ENCODE measurements at places on chromosomes 5 and 9. TPM values are rescaled to one million over a fixed set of nuclear protein-coding genes. Genes with fewer than 3 reads are reported as not detected.

GRCh38 chr9:18040327-18040726, 433.6 kb upstream of the ADAMTSL1 start:
- no peak overlapping the region for H3K4me3 ChIP-seq
- H3K27me3 ChIP-seq: no peaks in the 10 kb centered on the region
- H3K36me3 ChIP-seq: no peaks in the 10 kb centered on the region
- no peak for DNase-seq
- H3K27ac ChIP-seq: no peak overlapping the region

DNA sequence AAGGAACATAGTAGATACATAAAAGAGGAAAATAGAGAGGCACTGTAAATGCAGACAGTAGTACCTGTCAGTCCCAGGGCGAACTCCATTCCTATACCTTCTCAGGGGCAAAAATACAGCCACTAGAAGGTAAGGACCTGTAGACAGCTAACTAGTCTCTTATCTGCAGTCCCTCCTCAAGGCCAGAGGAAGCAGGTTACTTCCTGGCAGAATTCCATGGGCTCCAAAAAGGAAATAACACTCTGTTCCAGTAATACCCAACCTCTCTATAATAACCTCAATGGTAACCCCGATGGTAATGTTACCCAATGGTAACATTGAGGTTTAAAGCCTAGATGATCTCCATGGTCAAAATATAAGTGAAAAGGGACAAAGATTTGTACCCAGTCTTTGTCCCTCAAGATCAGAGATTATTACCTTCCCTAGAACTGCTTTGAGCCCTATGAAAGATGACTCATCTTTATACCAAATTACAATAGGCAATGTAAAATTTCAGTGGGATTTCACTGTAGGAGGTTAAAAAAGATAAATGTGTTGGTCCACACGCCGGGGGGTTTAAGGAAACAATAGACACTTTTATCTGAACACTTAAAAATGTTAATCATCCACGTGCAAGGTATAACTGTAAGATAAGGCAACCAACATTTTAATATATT, 113.0 kb downstream of the DENND1A start:
- H3K27me3 ChIP-seq: no peaks in the 10 kb centered on the region
- no peak overlapping the region for H3K27ac ChIP-seq
- no peaks in the 10 kb centered on the region for H3K36me3 ChIP-seq

DNA sequence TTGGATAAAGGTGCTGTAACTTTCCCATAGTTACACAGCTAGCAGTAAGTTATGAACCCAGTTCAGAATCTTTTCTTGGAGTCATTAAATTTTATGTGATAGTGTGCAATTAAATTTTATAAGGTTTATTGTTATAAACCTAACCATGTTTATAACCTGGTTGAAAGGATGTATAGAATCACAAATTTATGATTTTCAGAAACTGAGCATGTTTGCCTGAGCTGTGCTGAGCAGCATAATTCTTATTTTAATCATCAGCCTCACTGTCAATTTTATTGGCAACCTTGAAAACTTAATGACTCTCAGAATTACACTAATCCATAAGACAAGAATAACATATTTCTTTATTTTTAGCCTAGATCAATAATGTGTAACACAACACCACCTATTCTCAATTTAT, 46.9 kb downstream of the ADAMTS19 start:
- H3K36me3 ChIP-seq: no peaks in the 10 kb centered on the region
- no peak overlapping the region for H3K27ac ChIP-seq
- no peak overlapping the region for H3K4me3 ChIP-seq
- no peaks in the 10 kb centered on the region for H3K27me3 ChIP-seq

- H3K27ac ChIP-seq: no peak overlapping the region
- H3K27me3 ChIP-seq: no peaks in the 10 kb centered on the region
- H3K4me3 ChIP-seq: peak overlapping the region; percentile 45
- DNase-seq: peak; percentile 84
Measured at GRCh38 chr5:17203329-17204132, 13.9 kb upstream of the BASP1 start.

The PIGO gene
- total RNA-seq: 17.4 TPM

DNA sequence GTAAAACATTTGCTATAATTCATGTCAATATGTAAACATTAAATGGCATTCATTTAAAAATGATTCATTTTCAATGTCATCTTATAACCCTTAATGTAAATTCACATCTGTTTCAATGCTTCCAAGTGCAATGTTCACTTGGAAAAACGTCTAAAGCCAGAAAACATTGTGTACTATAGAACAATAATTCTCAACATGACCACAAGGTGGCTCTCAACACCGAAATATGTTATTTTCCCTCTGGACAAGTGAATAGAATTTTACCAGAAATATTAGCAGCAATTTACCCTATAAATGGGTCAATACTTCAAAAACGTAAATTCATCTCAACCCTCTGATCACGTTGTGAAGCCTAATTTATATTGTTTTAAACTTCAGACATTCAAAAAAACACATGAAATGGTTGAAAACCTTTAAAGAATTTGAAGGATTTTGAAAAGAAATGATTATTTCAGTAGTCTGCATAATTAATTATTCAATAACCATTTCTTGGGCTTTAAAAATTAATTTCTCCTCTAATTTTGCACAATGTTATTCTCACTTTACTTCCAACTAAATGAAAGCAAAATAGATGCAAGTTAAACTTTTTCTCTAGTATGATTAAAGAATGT, 11.0 kb downstream of the CDH10 start:
- no peak overlapping the region for H3K27ac ChIP-seq
- peak; percentile 56 for DNase-seq
- H3K4me1 ChIP-seq: no peaks in the 10 kb centered on the region

DNA sequence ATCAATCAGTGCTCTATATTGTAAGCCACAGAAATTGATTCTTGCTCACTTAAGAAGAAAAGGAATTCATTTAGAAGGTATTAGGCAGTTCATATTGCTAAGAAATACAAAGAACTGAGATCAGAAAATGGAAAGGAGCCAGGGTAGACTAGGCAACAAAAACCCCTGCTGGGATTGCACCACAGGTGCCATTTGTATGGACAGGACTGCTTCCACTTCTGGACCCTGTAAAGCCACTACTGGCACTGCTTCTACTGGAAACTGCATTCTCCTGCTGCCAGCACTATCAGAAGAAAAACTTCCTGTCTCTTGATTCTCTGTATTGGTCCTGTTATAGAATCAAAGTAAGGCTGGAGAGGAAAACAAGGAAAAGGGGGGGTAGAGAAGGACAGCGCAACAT, 45.9 kb downstream of the CERT1 start:
- no peak overlapping the region for H3K27ac ChIP-seq
- peaks cover 15% of the 10 kb centered on the region for H3K4me1 ChIP-seq
- peak; percentile 9 for DNase-seq
- H3K36me3 ChIP-seq: no peaks in the 10 kb centered on the region
- H3K4me3 ChIP-seq: no peak overlapping the region
- H3K27me3 ChIP-seq: no peaks in the 10 kb centered on the region

GRCh38 chr5:136006164-136006563, 22.6 kb upstream of the TGFBI start:
- no peak overlapping the region for H3K4me3 ChIP-seq
- H3K4me1 ChIP-seq: peaks cover 63% of the 10 kb centered on the region
- no peaks in the 10 kb centered on the region for H3K27me3 ChIP-seq
- no peaks in the 10 kb centered on the region for H3K36me3 ChIP-seq
- DNase-seq: peak; percentile 72

DNA sequence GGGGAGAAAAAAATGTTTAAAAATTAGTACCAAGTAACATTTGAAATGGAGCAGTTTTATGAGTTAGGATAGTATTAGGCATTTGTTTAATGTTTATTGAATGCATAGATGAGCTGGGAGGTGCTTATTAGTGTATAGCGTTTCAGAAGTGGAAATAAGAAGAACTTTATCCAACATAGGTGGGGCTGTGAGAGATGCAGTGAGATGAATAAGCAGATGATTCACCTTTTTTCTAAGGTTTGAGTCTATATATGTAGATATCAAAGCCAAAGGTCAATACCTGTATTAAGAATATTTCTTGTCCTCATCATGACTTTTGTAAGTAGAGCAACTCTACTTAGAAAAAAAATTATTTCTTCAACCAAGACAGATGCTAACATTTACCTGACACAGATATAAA, 54.6 kb upstream of the POU4F3 start:
- H3K36me3 ChIP-seq: peaks cover 18% of the 10 kb centered on the region
- peak overlapping the region; percentile 59 for H3K27ac ChIP-seq
- H3K27me3 ChIP-seq: no peaks in the 10 kb centered on the region
- peak overlapping the region; percentile 4 for H3K4me3 ChIP-seq
- peaks cover 19% of the 10 kb centered on the region for H3K4me1 ChIP-seq

- no peaks in the 10 kb centered on the region for H3K27me3 ChIP-seq
- no peaks in the 10 kb centered on the region for H3K36me3 ChIP-seq
- DNase-seq: peak; percentile 7
- no peaks in the 10 kb centered on the region for H3K4me1 ChIP-seq
Measured at GRCh38 chr9:19641046-19641445, 147.8 kb downstream of the SLC24A2 start.

The WDR38 gene
- not detected for total RNA-seq

DNA sequence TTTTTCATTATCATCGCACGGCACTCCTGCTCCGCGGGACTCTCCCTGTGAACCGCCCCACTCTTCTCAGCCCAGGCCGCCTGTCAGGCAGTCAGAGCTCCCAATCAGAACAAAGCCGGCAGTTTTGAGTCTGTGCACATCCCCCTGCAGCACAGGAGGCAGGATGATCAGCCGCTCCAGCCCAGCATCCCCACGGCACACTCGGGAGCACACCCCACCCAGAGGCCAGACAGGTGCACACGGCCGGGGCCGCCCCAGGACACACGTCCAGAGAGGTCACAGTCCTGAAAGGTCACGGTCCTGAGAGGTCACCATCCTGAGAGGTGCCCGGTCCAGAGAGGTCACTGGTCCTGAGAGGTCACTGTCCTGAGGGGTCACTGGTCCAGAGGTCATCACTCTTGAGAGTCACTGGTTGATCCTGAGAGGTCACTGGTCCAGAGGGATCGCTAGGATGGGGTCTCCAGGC, 8.4 kb downstream of the TPPP start:
- H3K27me3 ChIP-seq: no peaks in the 10 kb centered on the region
- no peak overlapping the region for H3K4me3 ChIP-seq
- H3K36me3 ChIP-seq: no peaks in the 10 kb centered on the region
- DNase-seq: no peak
- no peak overlapping the region for H3K27ac ChIP-seq

The GGTA1 gene
- total RNA-seq: not detected

DNA sequence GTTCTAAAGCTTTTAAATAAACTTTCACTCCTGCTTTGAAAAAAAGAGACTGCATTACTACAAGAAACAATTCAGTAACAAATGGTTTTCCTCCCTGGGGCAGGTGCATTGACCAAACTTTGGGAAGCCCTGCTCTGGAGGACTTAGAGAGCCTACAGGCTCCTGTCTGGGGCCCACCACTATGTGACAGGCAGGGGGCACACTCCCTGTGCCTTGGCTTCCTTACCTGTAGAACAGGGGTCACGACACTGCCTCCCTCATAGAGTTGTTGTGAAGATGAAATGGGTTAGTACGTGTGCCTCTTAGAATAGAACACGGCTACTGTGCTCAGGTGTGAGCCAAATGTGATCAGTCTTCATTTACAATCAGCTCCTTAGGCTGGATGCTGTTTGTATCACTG, 130.1 kb downstream of the GPBP1 start:
- H3K4me3 ChIP-seq: no peak overlapping the region
- peaks cover 8% of the 10 kb centered on the region for H3K4me1 ChIP-seq
- no peaks in the 10 kb centered on the region for H3K27me3 ChIP-seq
- no peaks in the 10 kb centered on the region for H3K36me3 ChIP-seq
- H3K27ac ChIP-seq: no peak overlapping the region

The PCDHGA10 gene
- total RNA-seq: 11.1 TPM

GRCh38 chr5:68251804-68252522, 36.4 kb downstream of the PIK3R1 start:
- H3K4me3 ChIP-seq: no peak overlapping the region
- H3K36me3 ChIP-seq: no peaks in the 10 kb centered on the region
- DNase-seq: peak; percentile 73
- H3K4me1 ChIP-seq: peaks cover 46% of the 10 kb centered on the region
- H3K27me3 ChIP-seq: no peaks in the 10 kb centered on the region

GRCh38 chr5:52743970-52744369, 43.7 kb upstream of the ITGA1 start:
- H3K36me3 ChIP-seq: no peaks in the 10 kb centered on the region
- H3K27ac ChIP-seq: peak overlapping the region; percentile 4
- peak; percentile 78 for DNase-seq

The ACTBL2 gene
- total RNA-seq: 0.11 TPM

DNA sequence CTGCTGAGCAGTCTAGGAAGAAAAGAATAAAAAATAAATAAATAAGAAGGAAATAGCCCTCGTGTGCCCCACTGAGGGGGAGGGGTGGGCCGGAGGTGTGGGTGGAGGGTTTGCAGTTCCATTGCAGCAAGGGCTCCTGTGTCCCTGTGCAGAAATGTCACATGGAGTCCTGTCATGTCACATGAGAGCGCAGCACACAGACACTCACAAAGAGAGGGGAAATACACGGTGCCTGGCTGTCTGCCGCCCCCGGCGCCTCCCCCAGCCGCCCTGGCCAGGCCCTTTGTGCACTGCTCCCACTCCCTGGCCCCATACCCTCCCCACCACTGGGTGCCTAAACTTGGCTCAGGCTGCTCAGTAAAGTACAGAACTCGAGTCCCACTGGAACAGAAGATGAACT, 55.6 kb upstream of the SPTLC1 start:
- no peak overlapping the region for H3K4me3 ChIP-seq
- DNase-seq: no peak
- no peaks in the 10 kb centered on the region for H3K36me3 ChIP-seq

GRCh38 chr5:62167561-62168057, 138.4 kb upstream of the KIF2A start:
- DNase-seq: no peak
- no peaks in the 10 kb centered on the region for H3K4me1 ChIP-seq
- H3K27ac ChIP-seq: no peak overlapping the region

The PRDM9 gene
- not detected for total RNA-seq

GRCh38 chr9:97545486-97545885, 44.0 kb downstream of the TMOD1 start:
- H3K27ac ChIP-seq: no peak overlapping the region
- no peaks in the 10 kb centered on the region for H3K4me1 ChIP-seq
- H3K4me3 ChIP-seq: no peak overlapping the region
- no peaks in the 10 kb centered on the region for H3K36me3 ChIP-seq

DNA sequence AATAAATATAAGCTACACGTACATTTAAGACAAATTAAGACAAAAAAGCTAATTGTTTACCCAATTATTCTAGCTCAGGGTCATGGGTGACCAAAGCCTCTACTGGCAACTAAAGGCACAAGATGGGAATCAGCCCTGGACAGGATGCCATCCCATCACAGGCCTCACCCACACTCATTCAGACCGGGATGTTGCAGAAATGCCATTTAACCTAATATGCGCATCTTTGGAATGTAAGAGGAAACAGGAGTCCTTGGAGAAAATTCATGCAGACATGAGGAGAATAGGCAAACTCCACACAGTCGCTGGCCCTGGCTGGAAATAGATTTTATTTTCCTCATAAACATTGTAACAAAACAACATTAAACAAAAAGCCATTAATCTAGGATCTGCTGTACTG, 2003.8 kb upstream of the CDH9 start:
- DNase-seq: no peak
- no peaks in the 10 kb centered on the region for H3K36me3 ChIP-seq
- H3K4me3 ChIP-seq: no peak overlapping the region
- no peak overlapping the region for H3K27ac ChIP-seq
- H3K4me1 ChIP-seq: no peaks in the 10 kb centered on the region
